GF-D8 (cell line): ENCODE measurements at places on chromosomes 1 and 21.
A peak's percentile ranks its signal among the peaks of the same experiment; 100 is the strongest.

- DNase-seq, result peak; percentile 1
Observed at GRCh38 chr1:110502402-110503151, 16.4 kb downstream of the KCNA10 start.

- DNase-seq, result no peak
Observed at GRCh38 chr1:117985973-117986372, 56.4 kb downstream of the WDR3 start.

DNA sequence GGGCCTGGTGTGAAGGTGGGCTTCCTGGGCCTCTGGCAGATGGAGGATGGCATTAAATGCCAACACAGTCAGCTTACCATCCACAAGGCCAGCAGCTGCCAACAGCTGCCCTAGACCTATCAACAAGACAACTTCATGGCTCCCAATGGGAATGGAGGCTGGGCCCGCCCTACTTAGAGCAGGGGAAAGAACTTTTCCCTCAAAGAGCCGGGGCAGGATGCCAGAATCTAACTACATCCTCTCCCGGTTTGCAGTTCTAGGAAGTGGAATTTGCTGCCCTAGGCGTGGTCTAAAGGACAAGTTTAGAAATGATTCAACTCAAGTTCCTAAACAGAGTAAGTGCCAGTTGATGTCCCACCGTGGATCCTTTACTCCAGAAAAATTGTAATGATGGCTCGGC lies 13.1 kb downstream of the ICMT start:
- DNase-seq, result no peak

DNA sequence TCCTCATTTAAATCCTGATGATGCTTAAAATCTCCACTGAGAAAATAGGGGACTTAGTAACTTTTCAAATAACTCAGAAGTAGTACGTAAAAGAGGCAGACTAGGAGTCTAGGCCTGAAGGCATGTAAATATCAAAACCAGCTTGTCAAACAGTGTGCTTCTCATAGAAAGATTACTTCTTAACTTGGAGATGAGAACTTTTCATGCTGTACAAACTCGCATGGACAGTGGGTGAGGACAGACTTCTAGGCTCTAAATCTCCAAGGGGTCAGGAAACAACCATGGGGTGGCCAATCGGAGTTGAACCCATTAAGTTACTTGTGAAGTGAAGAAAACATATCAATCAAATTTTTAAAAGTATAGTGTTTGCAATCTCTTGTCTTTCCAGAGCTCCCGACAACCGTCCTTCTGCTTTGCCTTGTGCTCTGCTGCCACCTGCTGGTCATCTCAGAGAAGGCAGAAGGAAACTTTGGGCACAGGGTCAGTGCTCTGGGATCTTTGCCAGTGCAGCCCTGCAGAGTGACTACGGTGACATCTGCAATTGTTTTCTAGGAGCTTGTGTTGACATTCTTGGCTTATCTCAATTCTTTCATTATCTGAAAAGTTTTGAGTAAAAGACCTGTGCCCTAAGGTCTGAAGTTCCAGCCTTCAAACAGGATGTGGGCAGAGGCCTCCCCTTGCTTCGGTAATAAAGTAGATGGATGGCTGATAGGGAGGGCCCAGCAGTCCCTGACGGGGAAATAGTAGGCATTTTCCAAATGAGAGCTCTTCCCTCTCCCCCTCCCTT lies 105.1 kb upstream of the PDE4B start:
- no peak for DNase-seq
